ENCODE measurements at places on chromosomes 11 and 22.

- DNase-seq = no peak
Observed at GRCh38 chr22:23897320-23897719, 3.1 kb downstream of the MIF start.

GRCh38 chr11:126140926-126141280 is 70.5 kb downstream of the RPUSD4 start:
- DNase-seq = no peak

GRCh38 chr22:31451709-31452571 is 37.7 kb downstream of the EIF4ENIF1 start:
- no peak for DNase-seq

GRCh38 chr11:82406611-82407010 is 327.1 kb downstream of the FAM181B start:
- no peak for DNase-seq

DNA sequence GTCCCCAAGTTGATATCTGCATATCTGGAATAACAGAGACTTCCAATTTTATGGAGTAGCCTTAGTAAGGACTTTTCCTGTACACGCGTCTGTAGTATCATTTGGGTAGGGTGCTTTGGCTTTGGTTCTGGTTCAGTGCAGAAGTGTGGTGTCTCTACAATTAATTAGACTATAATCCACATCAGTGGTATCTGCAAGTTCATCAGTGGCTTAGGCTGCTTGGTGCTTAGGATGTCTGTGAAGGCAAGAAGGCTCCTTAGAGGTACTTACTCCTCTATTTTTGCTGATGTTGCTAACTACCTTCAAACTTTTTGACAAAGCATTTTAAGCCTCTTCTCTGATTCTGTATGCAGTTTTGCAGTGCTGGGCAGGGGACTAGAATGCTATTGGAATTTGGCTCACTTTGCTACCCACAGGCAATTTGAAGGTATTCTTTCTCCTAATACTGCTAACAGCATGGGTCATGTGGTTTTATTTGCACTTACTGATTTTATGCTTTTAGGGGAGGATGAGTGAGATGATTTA is 49.4 kb downstream of the KCNQ1OT1 start:
- DNase-seq = no peak

GRCh38 chr11:9118277-9118676 is 26.9 kb upstream of the SCUBE2 start:
- DNase-seq = no peak

DNA sequence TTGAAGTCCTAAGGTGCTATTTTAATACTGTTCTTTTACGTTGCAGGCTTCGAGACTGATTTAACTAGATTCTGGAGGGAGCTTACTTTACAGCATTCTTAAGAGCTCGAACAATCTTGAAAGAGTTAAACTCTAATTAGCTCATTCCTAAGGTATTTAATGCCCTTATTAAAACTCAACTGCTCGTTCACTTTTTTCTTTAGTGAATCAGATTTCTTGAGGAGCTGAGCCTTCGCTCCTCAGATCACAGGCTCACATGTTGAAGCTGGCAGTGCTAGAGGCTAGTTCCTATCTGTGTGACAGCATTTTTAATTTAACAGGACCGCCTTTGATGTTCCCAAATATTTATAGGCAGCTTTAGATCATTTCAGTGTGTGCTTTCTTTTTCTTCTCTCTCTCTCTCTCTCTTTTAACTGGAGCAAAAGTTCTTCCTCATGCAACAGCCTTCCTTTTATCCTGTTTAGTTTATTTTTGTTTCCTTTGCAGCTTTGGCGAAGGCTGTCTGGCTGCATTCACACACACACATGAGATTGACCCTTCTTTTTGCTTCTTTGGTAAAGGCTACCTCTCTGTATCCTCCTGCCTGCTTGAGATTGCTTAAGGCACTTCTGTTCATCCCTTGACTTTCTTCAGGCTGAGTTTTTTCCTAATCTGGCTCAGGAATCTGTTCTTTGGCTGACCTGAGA is 21.0 kb downstream of the ZNRF3 start:
- no peak for DNase-seq

GRCh38 chr11:64192434-64192833 is 6.5 kb downstream of the STIP1 start:
- DNase-seq = no peak

- DNase-seq = no peak
Observed at GRCh38 chr22:31481129-31481528, 8.5 kb downstream of the EIF4ENIF1 start.

DNA sequence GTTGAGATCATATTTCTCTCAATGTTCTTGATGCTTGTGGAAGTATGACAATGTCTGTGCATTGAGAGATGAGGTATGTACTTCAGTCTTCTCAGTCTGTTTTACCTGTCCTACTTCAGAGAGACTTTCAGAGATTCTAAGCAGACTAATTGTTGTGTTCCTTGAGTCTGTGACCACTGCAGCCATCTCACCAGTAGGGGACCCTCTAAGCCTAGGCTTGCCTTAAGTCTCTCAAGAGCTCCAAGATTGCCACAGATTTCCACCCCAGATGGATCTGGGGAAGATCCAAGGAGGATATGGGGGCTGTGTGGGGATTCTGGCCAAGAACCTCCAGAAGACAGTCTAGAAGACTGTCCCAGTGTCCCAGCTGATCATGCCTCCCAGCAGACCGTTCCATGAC is 179.9 kb upstream of the PLET1 start:
- DNase-seq = no peak

DNA sequence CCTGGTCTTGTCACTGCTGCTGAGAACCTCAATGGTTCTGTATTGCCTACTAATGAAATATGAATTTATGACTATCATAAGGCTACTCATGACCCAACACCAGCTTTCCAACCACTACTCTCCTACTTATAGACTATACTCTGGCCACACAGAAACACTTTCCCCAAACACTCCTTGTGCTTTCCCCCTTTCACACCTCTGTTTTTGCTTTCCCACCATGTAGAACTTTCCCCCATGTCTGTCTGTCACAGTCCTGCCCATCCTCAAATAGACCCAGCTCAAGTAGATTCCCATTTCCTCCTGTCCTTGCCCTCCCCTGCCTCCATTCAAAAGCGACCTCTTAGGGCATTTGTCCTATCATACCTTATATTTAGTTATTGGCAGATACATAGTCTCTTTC is 105.9 kb downstream of the ARFGAP2 start:
- DNase-seq = no peak

DNA sequence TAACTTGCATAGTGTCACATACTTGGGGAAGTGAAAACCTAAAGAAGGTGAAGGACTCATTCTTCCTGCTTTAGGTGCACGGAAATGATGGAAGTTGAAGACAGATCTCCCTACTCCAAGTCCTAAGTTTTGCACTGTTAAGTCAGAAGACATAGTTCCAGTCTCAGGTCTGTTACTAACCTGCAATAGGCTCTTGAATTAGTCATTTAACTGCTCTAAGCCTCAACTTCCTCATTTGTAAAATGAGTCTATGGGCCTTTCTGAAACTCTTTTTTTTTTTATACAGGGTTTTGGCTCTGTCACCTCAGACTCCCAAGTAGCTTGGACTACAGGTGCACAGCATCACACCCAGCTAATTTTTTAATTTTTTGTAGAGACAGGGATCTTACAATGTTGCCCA is 30.8 kb upstream of the POU2AF1 start:
- no peak for DNase-seq

- DNase-seq = no peak
Observed at GRCh38 chr11:77115181-77115611, 12.6 kb downstream of the OMP start.

- DNase-seq = no peak
Observed at GRCh38 chr11:33787076-33787475, 12.8 kb upstream of the FBXO3 start.

- no peak for DNase-seq
Observed at GRCh38 chr11:2298795-2299761, 2.6 kb downstream of the C11orf21 start.

- no peak for DNase-seq
Observed at GRCh38 chr11:121268581-121268980, 24.0 kb upstream of the SC5D start.

GRCh38 chr11:57566005-57566904 is 1.2 kb downstream of the UBE2L6 start:
- peak; percentile 47 for DNase-seq

GRCh38 chr22:35611200-35611890 is 5.8 kb downstream of the MB start:
- no peak for DNase-seq

Data from naive thymus-derived CD4-positive, alpha-beta T cell (primary cell).